ENCODE measurements at places on chromosomes 3 and 15.

- DNase-seq = no peak
Observed at GRCh38 chr3:155790272-155790925, 15.7 kb downstream of the C3orf33 start.

DNA sequence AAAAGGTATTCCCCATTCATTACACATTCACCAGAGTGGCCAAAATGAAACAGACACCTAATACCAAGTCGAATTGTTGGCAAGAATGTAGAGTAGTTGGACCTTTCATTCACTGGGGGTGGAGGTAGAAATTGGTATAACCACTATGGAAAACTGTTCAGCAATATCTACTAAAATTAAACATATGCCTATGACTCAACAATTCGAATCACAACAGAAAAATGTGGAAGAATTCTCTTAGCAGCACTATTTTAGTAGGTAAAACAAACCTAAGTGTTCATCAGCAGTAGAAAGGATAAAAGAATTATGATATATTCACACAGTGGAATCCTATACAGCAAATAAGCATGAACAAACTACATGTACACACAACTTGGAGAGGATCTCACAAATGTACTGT lies 30.6 kb downstream of the POLG start:
- DNase-seq = no peak

DNA sequence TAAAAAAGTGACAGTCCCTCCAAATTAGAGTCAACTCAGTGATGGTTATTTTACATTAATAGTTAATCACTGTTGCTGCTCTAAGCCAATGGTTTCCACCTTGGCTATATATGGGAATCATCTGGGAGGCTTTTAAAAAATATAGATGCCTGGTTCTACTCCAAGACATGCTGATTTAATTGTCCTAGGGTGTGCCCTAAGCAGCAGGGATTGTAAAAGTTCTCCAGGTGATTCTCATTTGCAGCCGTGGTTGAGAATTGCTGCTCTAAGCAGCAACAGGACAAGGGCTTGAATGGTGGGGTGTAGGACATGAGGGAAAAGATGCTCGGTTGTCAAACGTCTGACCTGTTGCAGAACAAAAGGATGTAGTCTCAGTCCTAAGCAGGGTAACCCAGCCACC lies 405.1 kb upstream of the MCTP2 start:
- DNase-seq = no peak

- no peak for DNase-seq
Observed at GRCh38 chr3:169146866-169147237, 516.7 kb downstream of the MECOM start.

GRCh38 chr3:21621181-21621651 lies 129.8 kb downstream of the ZNF385D start:
- DNase-seq = no peak

- DNase-seq = no peak
Observed at GRCh38 chr15:78266229-78266628, 1.9 kb downstream of the DNAJA4 start.

- DNase-seq = no peak
Observed at GRCh38 chr3:59444294-59444671, 394.5 kb upstream of the CFAP20DC start.

DNA sequence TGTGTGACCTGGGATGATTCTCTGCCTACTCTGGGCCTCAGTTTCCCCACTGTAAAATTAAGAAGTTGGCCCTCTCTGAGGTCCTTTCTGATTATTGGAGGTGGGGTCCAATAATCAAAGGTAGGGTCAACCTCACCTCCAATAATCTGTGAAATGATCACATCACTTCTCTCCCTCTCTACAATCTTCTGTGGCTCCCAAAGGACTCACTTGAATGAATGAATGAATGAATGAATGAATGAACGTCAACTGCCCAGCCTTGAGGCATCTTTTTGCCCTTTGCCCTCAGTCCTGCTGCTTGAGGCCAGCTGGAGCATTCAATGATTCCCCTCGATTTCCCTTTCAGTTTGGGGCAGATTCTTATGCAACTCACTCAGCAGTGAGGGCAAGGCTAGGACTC lies 26.7 kb upstream of the GRIP2 start:
- DNase-seq = no peak

GRCh38 chr3:11245276-11245675 lies 26.9 kb upstream of the ATG7 start:
- no peak for DNase-seq

- no peak for DNase-seq
Observed at GRCh38 chr15:50235794-50236193, 29.7 kb downstream of the HDC start.

All from activated CD4-positive, alpha-beta T cell treated with anti-CD3 and anti-CD28 coated beads for 24 hours (primary cell).